ENCODE measurements at places on chromosomes 1 and 21. TPM values are rescaled to one million over a fixed set of nuclear protein-coding genes. Genes with fewer than 3 reads are reported as not detected.

RNU1-3 gene
- polyA plus RNA-seq = not detected

F3 gene
- polyA plus RNA-seq = 4.2 TPM

L1TD1 gene
- 5.4 TPM for polyA plus RNA-seq

DISP1 gene
- 21.2 TPM for polyA plus RNA-seq

CAPN9 gene
- 1.8 TPM for polyA plus RNA-seq

DIO1 gene
- polyA plus RNA-seq = 0.88 TPM

C1orf122 gene
- 52.3 TPM for polyA plus RNA-seq

CD53 gene
- 11.7 TPM for polyA plus RNA-seq

SEMA4A gene
- polyA plus RNA-seq = 24.5 TPM

DPT gene
- polyA plus RNA-seq = 5.0 TPM

KCNJ9 gene
- 0.06 TPM for polyA plus RNA-seq

TTC22 gene
- 4.9 TPM for polyA plus RNA-seq

ADGRB2 gene
- 19.6 TPM for polyA plus RNA-seq

SPRR1A gene
- not detected for polyA plus RNA-seq

PRRX1 gene
- polyA plus RNA-seq = 3.4 TPM

TPTE gene
- polyA plus RNA-seq = not detected

THEMIS2 gene
- polyA plus RNA-seq = 5.2 TPM

Measured in right lung (tissue), 10 donors.